Ecto neural progenitor cell (in vitro differentiated cells): ENCODE measurements at places on chromosomes 11 and 22.
A peak's percentile ranks its signal among the peaks of the same experiment; 100 is the strongest.

DNA sequence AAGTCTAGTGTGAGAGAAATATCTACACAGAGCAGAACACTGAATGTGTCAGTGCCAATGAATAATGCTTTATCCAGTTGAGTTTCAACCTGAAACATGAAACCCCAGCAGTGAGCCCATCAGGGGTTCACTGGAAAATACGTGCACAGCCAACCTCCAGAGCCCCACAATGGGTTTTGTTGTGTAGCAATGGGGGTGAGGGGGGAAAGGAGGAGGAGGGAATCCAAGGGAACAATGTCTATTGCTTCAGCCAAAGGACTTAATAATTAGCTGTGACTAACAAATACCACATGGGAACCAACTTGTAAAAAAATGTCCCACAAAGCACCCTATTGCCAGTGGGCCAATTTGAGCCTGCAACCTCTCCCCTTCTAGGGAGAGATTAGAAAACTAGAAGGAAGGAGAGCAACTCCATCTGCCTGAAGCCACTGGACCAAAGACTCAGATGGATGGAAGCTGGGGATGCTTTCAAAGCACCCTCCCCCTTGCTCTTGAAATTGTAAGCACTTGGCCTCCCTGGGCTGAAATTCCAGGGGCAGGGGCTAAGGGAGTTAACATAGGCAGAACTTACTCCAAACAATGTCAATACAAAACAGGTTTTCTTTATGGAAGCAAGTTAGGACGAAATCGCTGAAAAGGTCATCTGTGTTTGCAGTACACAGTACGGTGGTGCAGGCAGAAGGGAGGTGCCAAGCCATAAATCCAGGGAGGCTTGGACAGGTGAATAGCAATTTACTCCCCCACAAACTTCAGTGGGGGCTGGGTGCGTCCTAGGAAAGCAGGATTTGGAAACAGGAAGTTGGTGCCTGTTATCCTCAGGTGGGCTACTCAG lies 99.8 kb downstream of the ARL14EP start:
- DNase-seq: peak; percentile 53

GRCh38 chr22:37681001-37681424 lies 5.1 kb upstream of the NOL12 start:
- no peak for DNase-seq

- no peak for DNase-seq
Measured at GRCh38 chr11:124115782-124116616, 749 bp downstream of the VWA5A start.

DNA sequence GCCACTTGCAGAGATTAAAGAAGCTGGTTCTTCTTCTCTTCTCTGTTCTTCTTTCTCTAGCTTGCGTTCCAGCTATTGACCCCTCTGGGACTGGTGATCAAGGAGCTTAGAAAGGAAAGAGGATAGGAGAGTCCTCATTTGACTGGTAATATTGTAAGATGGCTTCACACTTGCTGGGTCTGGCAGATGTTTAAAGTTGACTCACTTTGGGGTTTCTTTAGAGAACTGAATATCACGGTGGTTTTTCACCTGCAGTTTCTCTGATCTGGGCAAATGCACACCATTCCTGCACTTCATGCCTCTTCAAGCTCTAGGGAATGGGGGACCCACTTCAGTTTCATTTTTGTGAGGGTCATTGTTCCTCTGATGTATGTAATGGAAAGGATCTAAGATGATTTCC lies 41.8 kb upstream of the DEUP1 start:
- no peak for DNase-seq
